Mammary epithelial cell (primary cell): ENCODE measurements at places on chromosomes 5 and 9. TPM values are rescaled to one million over a fixed set of nuclear protein-coding genes. Genes with fewer than 3 reads are reported as not detected.

The IFNA1 gene
- not detected for polyA plus RNA-seq

The PCDHA1 gene
- polyA plus RNA-seq = 0.01 TPM

The DND1 gene
- 0.44 TPM for polyA plus RNA-seq

The ZMAT2 gene
- polyA plus RNA-seq = 32.1 TPM

The NEUROG1 gene
- polyA plus RNA-seq = not detected

The CAMK2A gene
- 0.09 TPM for polyA plus RNA-seq

The FBXL7 gene
- 0.01 TPM for polyA plus RNA-seq

The NUTM2G gene
- polyA plus RNA-seq = not detected

The CXXC5 gene
- 16.6 TPM for polyA plus RNA-seq

The F12 gene
- 5.4 TPM for polyA plus RNA-seq

The PCDHB10 gene
- 0.34 TPM for polyA plus RNA-seq

The CYSRT1 gene
- 2.7 TPM for polyA plus RNA-seq

The PNPLA7 gene
- 0.25 TPM for polyA plus RNA-seq

The MLANA gene
- polyA plus RNA-seq = not detected

The PCDHB5 gene
- polyA plus RNA-seq = 0.02 TPM

The ST8SIA4 gene
- polyA plus RNA-seq = not detected

The PRUNE2 gene
- 1.3 TPM for polyA plus RNA-seq

The B4GALT7 gene
- polyA plus RNA-seq = 27.9 TPM

The SPATA31C1 gene
- not detected for polyA plus RNA-seq

The ZNF354C gene
- 1.5 TPM for polyA plus RNA-seq

The MARVELD2 gene
- polyA plus RNA-seq = 26.6 TPM

The LCN1 gene
- polyA plus RNA-seq = not detected

The FYB1 gene
- 1.2 TPM for polyA plus RNA-seq

The SLC34A3 gene
- not detected for polyA plus RNA-seq

The FSD1L gene
- 1.2 TPM for polyA plus RNA-seq

The POU5F2 gene
- polyA plus RNA-seq = not detected

The INSL4 gene
- polyA plus RNA-seq = not detected

The LRRC19 gene
- polyA plus RNA-seq = not detected

The SV2C gene
- polyA plus RNA-seq = under 0.01 TPM

The FASTKD3 gene
- 8.4 TPM for polyA plus RNA-seq

The MED22 gene
- polyA plus RNA-seq = 18.6 TPM

The CAST gene
- 339 TPM for polyA plus RNA-seq

The WWC1 gene
- polyA plus RNA-seq = 14.0 TPM

The PCDHGA8 gene
- polyA plus RNA-seq = 0.77 TPM

The ADAMTS6 gene
- 8.2 TPM for polyA plus RNA-seq

The CDH9 gene
- polyA plus RNA-seq = not detected

The SLC25A48 gene
- 0.05 TPM for polyA plus RNA-seq

The C9orf152 gene
- polyA plus RNA-seq = not detected

The RNF208 gene
- 0.10 TPM for polyA plus RNA-seq

The ASPN gene
- polyA plus RNA-seq = not detected

The FGF1 gene
- 5.0 TPM for polyA plus RNA-seq

The PDE4D gene
- 5.2 TPM for polyA plus RNA-seq

The FOXD4L6 gene
- polyA plus RNA-seq = not detected

The NIPAL4 gene
- polyA plus RNA-seq = 6.1 TPM

The LCN2 gene
- 2.1 TPM for polyA plus RNA-seq

The HINT1 gene
- polyA plus RNA-seq = 478 TPM

The CTNND2 gene
- not detected for polyA plus RNA-seq
